ENCODE measurements at places on chromosomes 3 and 15. TPM values are rescaled to one million over a fixed set of nuclear protein-coding genes. Genes with fewer than 3 reads are reported as not detected.

GRCh38 chr3:127914584-127914983 is 448 bp upstream of the KBTBD12 start:
- no peak for DNase-seq

DNA sequence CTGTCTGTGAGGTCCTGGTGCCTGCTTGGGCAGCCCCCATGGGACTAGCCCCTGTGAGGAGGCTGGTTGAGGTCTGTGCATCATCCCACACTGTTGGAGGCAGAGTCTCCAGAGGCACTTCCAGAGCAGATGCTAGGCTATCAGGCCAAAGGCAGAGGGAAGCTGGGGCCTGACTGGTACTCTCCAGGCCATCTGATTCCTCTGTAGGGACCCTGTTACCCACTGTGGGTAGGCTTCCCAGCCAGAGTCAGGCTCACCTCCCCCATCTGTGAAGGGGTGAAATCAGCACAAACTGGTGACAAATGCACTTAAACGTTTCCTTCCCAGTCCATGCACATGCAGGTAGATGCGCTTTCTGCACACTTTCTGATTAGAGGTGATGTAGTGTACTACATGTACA is 212.6 kb upstream of the TOPAZ1 start:
- no peak for DNase-seq

GRCh38 chr15:36960179-36960946 is 140.0 kb downstream of the MEIS2 start:
- DNase-seq, result no peak

DNA sequence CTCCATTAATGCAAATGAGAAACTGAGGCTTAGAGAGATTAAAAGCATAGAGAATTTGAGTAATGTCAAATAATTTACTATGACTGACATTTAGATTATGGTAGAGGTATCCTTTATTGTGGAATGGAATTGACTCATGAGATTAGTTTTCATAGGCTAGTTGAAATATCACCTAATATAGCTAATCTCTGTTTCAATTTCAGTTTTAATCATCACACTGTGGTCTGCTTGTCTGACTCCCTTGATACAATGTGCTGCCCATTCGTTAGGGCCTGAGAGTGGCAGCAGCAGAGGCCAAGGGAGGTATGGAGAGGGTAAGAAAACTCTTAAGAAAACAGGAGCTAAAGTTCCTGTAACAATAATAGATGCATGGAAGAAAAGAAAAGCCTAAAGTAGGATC is 13.2 kb upstream of the ZBTB20 start:
- no peak for DNase-seq

- no peak for DNase-seq
Observed at GRCh38 chr3:21142949-21143348, 608.1 kb downstream of the ZNF385D start.

- no peak for DNase-seq
Observed at GRCh38 chr3:197253238-197253947, 45.0 kb downstream of the DLG1 start.

GRCh38 chr3:17195192-17195611 is 310.4 kb downstream of the PLCL2 start:
- DNase-seq, result no peak

- no peak for DNase-seq
Observed at GRCh38 chr3:32310918-32311839, 72.7 kb downstream of the CMTM8 start.

DNA sequence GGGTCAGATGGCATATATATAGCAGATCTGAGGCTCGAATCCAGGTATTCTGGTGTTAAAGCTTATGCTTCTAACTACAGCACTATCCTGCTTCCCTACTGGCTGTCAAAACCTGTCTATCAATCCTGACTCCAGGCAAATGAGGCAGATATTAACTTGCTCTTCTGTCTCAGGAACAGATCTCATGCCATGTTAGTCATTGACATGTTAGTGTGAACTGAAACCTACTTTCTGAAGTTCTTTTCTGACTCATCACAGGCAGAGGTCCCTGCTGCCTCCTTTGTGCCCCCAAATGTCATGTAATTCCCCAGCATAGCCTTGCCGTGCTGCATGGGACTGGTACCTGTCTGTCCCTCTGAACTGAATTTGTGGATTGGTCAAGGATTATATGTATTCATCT is 125.0 kb upstream of the SMAD3 start:
- no peak for DNase-seq

- no peak for DNase-seq
Observed at GRCh38 chr15:90006217-90007075, 5.3 kb downstream of the ZNF710 start.

DNA sequence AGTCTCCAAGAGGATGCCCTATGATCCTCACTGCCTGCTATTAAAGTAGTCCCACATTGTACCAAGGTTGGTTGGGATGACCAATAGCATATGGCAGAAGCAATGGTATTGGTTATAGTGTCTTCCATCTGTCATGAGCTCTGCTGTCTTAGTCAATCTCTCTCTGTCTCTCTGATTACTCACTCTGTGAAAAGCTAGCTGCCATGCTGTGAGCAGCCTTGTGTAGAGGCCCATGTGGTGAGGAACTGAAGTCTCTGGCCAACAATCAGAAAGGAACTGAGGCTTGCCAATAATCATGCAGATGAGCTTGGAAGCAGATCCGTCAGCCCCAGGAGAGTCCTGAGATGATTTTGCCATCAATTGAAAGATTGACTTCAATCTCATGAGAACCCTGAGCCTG is 60.3 kb upstream of the CFAP161 start:
- DNase-seq, result no peak

GRCh38 chr3:171879472-171879871 is 36.3 kb downstream of the TMEM212 start:
- DNase-seq, result no peak

DNA sequence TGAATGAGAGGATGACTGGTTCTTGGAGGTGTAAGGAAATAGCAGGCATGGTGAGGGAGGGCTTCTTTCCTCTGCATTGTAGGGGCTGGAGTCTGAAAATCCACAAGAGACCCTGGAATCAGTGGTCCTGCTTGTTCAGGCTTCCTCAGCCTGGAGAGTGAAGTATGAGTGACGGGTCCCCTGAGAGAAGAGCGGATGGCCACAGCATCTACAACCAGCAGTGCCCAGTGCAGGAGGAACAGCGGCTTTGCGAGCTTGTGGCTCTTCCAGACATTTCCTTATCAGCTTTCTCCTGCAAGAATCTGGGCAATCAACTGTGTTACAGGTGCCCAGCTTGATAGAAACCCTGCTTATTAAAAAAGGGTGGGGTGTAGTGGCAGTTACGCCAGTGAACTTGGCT is 97.0 kb upstream of the HES1 start:
- DNase-seq, result no peak

GRCh38 chr3:82610236-82610635 is 848.8 kb upstream of the GBE1 start:
- DNase-seq, result no peak

ACTRT3 gene
- 4.0 TPM for total RNA-seq

RARRES1 gene
- total RNA-seq, result 4.9 TPM

ANKUB1 gene
- not detected for total RNA-seq

C2CD4B gene
- total RNA-seq, result 9.2 TPM

TRAK1 gene
- total RNA-seq, result 41.5 TPM

ZDHHC19 gene
- total RNA-seq, result not detected

PRR20G gene
- not detected for total RNA-seq
